ENCODE measurements at places on chromosomes 16 and 17.

- DNase-seq = no peak
Observed at GRCh38 chr17:47660064-47660492, 10.4 kb downstream of the KPNB1 start.

- DNase-seq = no peak
Observed at GRCh38 chr16:49345829-49346228, 27.8 kb upstream of the C16orf78 start.

DNA sequence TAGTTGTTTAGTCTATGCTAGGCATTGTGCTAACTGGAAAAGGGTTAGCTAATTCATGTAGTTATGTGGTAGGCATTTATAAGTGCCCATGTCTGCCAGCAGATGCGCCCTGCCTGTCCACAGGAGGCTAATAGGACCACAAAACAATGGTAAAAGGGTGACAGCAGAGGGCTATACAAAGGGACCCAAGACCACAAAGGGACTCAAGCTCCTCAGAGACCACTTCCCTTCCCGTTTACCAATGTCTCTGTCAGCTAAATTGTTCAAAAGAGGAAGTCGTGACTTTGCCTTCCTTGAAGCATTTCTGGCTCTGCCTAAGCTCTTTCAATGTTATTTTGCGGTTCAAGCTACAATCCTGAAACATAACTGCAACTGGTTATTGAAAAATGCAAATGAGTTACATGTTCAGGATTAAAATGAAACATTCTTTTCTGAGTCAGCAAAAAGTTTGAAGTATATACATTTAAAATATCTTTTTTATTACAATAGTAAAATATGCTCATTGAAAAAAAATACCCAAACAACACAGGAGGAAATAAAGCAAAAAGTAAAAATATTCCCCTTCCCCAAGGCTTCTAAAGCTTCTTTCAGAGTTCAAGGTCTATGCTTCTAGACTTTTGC is 149.2 kb downstream of the MAF start:
- DNase-seq = no peak

DNA sequence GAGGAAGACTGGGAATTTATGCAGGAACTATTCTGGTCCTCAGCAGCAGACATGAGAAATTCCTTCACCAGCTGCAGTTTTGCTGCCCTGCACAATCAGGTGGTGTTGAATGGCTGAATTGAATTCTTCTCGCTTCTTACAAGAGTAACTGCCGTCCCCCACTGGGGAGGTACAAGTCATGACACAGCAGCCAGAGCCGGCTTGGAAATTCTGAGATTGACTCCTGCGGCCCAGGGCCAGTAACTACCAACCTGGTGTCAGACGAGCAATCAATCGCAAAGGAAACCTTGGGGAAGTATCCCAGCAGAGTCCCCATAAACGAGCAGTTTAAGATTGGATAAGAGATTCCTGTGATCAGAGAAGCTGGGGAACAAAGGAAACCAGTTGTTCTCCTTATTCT is 30.7 kb downstream of the KNOP1 start:
- DNase-seq = no peak

- no peak for DNase-seq
Observed at GRCh38 chr16:6068063-6068462, 970.5 kb upstream of the EEF2KMT start.

GRCh38 chr16:14300705-14301168 is 229.6 kb downstream of the MRTFB start:
- no peak for DNase-seq

- DNase-seq = no peak
Observed at GRCh38 chr16:58016840-58017446, 8.6 kb upstream of the MMP15 start.

DNA sequence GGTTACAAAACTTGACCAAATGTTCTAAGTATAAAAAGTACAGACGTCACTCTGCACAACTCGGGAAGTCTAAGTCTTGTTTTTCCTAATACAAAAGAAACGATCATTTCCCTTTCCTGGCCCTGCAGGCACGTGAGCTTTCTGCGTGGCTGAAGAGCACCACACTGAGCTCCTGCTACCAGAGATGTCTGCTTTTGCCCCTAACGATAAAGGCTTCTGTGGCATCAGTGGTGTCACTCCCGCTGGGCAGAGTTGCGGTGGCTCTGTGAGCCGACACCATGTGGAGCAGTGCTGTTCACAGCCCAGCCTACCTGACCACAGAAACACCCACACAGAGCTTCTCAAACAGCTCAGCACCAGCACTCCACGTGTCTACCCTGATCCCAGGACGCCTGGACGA is 20.5 kb downstream of the EMC8 start:
- DNase-seq = no peak

DNA sequence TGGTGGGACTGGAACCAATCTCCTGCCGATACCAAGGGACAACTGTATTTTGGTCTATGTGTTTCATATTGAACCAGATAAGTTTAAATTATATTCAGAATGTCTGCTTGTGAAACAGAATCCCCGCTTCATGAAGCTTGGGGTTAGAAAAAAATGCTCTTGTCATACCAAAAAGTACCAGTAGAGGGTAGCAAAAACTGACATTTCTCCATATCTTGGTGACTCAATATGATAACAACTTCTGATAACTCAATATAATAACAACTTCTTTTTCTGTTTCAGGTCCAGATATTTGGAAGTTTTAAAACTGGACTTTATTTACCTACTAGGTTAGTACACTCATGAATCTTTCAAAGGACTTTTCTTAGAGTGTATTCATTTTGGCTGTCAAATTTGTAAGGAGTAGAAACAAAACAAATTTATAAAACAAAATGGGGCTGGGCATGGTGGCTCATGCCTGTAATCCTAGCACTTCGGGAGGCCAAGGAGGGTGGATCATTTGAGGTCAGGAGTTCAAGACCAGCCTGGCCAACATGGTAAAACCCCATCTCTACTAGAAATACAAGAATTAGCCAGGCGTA is 52.3 kb upstream of the ADCY7 start:
- DNase-seq = no peak

DNA sequence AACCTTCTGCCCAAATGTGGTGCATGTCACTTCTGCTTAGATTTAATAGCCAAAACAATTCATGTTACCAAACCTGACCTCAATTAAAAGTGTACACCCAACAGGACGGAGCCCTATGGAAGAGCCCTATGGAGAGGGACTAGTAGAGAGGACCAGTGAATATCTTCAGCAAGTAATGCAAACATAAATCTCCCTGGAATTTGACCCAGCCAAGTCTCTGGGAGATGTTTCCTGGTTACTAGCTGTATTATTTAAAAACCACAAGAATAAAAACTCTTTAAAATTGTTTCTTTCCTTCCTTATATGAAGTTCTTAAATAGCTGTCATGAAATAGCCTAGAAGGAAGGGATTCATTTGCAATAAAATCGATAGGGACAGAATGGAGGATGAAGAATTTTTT is 255.8 kb downstream of the CDH11 start:
- DNase-seq = no peak

GRCh38 chr16:8676737-8677375 is 2.4 kb downstream of the ABAT start:
- no peak for DNase-seq

- no peak for DNase-seq
Observed at GRCh38 chr17:17557796-17558195, 33.7 kb downstream of the PEMT start.

DNA sequence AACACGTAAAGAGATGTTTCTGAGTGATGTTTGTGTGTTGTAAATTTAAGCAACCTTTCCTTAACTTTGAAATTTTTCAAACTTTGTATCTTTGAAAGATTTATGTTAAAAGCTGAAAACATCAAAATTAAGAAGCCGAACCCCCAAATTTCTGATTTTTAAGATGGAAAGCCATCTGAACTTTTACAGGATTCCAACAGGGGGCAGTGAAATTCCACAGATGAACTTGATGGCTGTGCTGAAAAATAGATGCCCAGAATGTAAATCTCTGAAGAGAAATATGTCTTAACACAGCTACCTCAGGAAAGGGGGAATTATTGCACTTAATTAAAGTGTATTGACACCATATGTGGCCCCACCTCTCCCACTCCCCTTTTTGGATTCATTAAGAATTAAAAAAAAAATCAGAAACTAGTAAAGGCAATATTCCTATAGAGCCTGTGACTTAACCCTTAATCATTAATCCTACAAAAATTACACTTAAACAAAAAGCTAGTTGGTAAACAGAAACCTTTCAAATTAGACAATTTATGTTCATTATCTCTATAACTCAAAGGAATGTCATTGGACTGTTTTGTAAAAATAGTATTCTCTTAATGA is 597.9 kb downstream of the KCNJ2 start:
- DNase-seq = no peak

GRCh38 chr16:15849209-15849981 is 7.4 kb downstream of the MYH11 start:
- DNase-seq = no peak

DNA sequence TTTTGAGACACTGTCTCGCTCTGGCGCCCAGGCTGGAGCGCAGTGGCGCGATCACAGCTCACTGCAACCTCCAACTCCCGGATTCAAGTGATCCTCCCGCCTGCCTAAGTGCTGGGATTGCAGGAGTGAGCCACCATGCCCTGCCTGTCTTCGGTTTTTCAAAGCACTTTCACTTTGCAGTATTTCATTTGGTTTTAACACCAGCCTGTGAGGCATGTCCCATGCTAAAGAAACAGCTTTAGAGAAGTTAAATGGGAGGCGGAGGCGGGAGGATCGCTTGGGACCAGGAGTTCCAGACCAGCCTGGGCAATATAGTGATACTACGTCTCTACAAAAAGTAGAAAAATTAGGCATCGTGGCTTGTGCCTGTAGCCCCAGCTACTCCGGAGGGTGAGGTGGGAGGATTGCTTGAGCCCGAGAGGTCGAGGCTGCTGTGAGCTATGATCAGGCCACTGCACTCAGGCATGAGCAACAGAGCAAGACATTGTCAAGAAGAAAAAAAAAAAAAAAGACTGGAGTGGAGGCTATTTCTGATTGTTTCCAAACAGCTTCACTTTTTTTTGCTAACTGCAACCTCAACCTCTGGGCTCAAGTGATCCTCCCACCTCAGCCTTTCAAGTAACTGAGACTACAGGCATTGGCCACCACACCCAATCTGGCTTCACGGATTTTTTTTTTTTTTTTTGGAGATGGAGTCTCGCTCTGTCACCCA is 1.3 kb downstream of the METTL23 start:
- no peak for DNase-seq

GRCh38 chr17:40100669-40101366 is 429 bp upstream of the NR1D1 start:
- peak; percentile 93 for DNase-seq

GRCh38 chr16:88977018-88977811 is at the start of gene CBFA2T3:
Gene CBFA2T3 (minus strand): TSS chr16:88977207. CDS start chr16:88976807, 400 bp downstream.
- no peak for DNase-seq

DNA sequence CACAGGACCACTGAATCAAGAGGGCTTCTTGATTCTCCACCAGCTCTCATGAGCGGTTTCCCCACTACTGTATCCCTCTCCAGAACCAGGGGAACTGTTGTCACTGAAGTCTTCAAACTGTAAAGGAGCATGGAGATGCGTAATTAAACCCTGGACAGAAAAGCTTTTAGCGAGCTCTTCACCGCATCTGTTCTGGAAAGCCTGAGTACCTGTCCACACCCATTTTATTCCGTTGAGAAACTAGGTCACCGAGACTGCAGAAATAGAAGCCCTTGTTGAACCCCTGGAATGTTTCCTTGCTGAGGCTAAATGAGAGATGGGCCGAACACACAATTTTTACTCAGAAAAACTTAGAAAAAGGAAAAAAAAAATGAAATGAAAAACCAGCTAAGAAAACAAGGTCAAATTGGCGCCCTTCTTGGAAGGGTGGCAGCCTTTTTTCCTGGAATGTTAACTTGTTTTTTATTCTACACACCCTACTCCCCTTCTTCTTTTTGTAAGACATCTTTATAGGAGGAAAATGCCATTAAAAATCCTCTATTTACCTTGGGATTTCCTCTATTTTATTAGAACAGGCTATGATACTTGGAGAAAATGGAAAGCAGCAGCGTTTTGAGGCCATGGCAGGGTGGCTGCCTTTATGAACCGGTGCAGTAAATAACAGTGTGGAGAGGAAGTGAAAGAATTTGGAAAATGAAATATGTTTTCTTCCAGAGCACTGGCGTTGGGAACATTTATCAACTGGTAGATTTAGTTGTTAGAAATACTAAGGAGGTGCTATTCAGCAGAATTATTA is 52.6 kb upstream of the CRISPLD2 start:
- no peak for DNase-seq

DNA sequence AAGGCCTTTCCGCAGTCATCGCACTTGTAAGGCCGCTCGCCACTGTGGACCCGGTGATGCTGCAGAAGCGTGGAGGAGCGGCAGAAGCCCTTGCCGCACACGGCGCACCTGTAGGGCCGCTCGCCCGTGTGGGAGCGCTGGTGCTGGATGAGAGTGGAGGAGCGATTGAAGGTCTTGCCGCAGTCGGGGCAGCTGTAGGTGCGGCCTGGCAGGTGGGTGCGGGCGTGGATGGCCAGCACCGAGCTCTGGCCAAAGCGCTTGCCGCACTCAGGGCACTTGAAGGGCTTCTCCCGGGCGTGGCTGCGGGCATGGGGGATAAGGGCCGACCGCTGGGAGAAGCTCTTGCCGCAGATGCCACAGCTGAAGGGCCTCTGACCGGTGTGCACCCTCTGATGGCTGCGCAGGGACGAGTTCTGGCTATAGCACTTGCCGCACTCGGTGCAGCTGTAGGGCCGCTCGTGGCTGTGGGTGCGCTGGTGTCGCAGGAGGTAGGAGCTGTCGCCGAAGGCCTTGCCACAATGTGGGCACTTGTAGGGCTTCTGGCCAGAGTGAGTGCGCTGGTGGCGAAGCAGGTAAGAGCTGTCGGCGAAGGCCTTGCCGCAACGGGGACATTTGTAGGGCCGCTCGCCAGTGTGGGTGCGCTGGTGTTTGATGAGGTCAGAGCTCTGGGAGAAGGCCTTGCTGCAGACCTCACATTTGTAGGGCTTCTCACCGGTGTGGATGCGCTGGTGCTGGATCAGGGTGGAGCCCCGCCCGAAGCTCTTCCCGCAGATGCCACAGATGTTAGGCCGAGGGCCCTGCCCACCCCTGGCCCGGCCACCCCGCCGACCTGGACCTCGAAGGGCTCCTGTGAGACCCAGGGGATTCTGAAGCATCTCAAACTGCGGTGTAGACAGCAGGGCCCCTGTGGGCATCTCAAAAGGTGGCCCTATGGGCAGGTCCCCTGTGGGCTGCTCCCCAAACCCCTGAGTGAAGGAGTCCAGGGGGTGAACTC is 1.5 kb downstream of the ZNF768 start:
- no peak for DNase-seq

DNA sequence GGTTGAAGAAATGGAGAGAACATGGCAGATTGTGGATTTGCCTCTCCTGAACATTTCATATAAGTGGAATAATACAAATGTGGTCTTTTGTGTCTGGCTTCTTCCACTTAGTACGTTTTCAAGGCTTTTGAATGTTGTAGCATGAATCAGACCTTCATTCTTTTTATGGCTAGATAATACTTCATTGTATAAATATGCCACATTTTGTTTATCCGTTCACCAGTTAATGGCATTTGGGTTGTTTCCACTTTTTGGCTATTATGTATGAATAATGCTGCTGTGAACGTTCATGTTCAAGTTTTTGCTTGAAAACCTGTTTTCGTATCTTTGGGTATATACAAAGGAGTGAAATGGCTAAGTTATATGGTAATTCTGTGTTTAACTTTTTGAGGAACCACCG is 130.4 kb downstream of the TANC2 start:
- no peak for DNase-seq

GRCh38 chr16:67283039-67283825 is 3.9 kb downstream of the PLEKHG4 start:
- no peak for DNase-seq
